ENCODE measurements at places on chromosomes 6 and 20.

- DNase-seq: no peak
Observed at GRCh38 chr6:166752928-166753721, 126.1 kb upstream of the RPS6KA2 start.

GRCh38 chr6:78089531-78089930 is 436.7 kb downstream of the MEI4 start:
- no peak for DNase-seq

DNA sequence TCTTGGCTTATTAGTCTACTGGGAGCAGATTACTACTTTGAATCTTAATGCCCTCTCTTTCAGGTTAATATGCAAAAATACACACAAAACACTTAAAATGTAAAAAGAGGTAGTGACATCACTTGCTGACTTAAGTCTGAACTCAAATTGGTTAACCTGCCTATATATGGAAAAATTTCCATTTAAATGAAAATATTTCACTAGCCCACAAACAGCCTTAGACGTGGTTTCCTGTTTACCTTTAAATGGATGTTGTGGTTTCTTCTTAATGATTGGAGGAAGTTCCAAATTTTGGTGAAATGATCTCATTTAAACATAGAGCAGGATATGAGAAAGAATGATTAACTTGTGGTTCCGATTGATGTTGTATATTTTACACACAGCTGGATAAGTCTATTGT is 553.7 kb downstream of the CD109 start:
- no peak for DNase-seq

DNA sequence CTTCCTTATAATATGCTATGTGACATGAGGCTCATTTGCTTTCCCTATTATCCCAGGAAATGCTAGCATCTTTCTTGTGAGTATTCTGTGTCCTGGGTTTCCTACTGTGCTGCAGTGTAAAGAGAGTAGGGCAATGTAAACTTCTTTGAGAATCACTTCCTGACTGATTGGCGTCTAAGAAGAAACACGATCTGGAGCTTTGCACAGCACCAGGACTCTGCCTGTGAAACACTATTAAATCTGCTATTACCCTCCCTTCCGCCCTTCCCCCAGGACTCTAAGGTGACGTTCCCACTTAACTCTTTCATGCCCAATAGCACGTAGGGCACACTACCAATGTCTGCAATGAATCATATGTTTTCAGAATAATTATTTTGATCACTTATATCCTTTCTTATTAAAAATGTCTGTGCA is 607.3 kb upstream of the CITED2 start:
- peak; percentile 11 for DNase-seq

DNA sequence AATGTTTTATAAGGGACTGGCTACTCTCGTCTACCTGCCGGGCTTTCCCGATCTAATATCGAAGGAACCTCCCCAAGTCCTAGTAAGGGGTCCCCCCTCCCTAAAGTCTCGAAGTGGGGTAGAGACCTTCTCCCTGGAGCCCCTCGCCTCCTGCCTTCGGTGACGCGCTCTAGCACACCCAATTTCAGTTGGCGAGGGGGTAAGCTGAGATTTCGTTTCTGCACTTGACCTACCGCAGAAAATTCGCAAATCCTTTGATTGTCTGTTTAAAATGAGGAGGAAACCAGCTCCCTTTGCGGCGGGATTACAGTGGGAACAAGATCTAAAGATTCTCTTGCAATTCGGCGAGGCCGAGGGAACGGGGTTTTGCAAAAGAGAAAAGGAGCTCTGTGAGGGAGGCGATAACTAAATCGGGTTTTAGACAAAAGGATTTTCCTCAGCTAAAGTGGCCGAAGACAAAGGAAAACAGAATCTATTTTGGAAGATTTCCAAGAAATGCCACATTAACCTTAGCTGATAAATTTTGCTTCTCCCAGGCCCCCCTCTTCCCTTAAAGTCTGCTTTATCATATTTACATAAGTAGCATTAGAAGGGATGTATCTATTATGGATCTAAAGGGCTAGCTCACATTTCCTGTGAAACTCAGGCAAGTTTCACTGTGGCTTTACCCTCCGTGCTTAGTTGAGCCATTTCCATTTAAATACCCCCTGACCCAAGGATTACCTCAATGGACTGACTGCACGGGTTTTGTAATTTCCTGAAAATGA is 8.4 kb downstream of the SIM1 start:
- no peak for DNase-seq
